Inflammatory macrophage treated with lipopolysaccharide for 4 hours (primary cell): ENCODE measurements at places on chromosomes 2 and 18.

DNA sequence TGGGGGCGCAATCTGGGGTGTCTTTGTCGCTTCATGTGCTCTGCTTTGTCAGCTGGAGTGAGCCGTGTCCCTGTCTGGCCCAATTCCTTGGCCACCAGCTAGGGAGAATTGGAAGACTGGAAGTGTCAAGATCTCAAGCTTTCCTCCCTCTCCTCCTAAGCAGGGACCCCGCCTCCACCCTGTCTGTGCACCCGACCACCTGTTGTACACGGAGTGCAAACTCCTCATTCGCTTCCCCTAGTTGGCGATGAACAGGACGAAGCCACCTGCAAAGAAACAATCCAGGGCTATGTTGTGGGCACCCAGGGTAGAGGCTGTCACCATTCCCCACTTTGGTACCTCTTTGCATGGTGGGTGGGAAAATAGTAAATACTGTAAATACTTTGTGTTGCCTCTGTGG, 1.7 kb upstream of the DQX1 start:
- no peak for DNase-seq

GRCh38 chr2:53510401-53510800, 257.2 kb upstream of the CHAC2 start:
- no peak for DNase-seq

GRCh38 chr2:36480028-36480427, 117.9 kb downstream of the FEZ2 start:
- no peak for DNase-seq

DNA sequence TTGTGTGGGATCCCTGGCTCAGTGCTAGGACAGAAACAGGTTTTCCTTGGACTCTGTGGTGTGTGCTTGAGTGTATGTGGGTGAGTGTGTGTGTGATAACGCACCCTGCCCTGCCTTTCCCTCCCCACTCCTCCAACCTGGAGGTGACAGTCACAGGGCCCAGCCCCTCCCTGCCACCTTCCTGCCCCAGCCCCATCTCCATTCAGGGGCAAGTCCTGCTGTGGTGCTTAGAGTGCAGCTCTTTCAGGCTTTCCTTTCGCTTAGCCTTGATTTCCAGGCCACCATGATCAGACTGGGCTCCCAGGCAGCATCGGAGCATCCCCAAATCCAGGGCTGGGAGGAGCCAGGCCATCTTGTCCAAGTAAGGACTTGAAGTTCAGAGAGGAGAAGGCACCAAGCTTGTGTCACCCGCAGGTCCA, 185.2 kb downstream of the ZFP36L2 start:
- DNase-seq = no peak

- no peak for DNase-seq
Observed at GRCh38 chr2:118006326-118006725, 7.5 kb downstream of the CCDC93 start.

DNA sequence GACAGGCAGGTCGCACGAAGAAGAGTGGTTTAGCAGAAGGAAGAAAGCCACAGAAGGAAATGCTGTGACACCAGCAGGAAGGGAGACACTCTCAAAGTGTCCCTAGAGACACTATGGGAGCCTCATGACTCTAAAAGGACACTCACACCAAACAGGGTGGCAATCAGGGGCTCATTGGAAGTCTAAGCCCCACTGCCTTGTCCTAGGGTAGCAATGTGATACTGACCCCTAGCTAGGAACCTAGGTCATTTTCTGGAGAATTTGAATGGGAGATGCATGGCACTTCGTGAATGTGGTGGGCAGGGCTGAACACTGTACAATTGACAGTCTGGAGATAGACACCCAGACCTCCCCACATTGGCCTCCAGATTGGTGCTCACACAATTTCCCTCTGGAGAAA, 385.0 kb downstream of the EIPR1 start:
- no peak for DNase-seq

DNA sequence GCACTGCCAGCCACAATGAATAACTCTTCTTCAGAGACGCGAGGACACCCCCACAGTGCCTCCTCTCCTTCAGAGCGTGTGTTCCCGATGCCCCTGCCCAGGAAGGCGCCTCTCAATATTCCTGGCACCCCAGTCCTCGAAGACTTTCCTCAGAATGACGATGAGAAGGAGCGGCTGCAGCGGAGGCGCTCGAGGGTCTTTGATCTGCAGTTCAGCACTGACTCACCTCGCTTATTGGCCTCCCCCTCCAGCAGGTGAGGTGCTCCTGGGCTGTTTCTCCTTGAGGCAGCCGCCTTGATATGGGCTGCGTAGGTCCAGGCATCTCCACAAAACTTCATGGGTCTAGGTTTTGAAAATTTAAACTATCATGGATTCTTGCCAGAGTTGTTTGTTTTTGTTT, 6.1 kb downstream of the NCAPH start:
- no peak for DNase-seq

DNA sequence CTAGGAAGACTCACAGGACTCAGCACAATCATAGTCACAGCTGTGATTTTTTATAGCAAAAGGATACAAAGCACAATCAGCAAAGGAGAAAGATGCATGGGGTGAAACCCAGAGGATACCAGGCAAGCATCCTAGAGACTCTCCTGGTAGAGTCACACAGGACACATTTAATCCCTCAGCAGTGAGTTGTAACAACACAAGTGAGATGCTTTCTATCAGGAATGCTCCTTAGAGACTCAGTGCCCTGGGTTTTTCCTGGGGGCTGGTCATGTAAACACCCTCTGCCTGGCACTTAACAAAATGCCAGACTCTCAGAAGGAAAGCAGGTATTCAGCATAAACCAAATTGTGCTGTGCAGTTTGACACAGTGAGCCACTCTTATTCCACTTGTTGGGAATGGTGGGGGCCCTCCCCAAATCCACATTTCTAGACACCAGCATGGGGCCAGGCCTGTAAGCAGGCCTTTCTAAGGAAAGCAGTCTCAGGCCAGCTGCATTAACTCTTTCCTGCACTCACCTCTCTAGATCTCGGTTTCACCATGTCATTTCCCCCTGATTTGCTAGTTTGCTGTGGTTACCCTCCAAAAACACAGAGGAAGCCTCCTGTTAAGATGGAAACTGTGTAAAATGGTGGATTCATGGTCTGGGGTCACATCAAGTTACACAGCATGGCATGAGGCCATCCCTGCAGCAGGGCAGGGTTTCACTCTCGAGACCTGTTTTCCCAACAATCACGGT, 16.9 kb upstream of the RNU4ATAC start:
- DNase-seq = no peak

- no peak for DNase-seq
Observed at GRCh38 chr2:240469239-240469636, 33.8 kb downstream of the GPC1 start.

DNA sequence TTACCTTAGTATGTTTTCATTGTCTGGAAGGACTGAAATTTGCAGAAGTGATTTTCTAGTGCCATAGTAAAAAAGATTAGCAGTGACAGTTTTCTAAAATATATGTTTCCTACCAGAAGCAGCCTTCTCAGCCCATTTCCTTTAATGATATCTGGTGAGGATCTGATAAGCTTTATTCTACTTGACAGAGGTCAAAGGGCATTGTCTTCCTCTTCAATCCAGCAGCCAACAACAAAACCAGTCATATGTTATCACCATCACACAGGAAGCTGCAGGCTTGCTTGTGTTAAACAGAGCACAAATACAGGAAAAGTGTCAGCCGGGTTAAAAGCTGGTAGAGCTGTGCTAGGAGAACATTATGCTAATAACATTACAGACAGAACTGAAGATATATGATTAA, 35.6 kb upstream of the ZSWIM2 start:
- no peak for DNase-seq

GRCh38 chr2:88563129-88563528, 64.1 kb downstream of the EIF2AK3 start:
- no peak for DNase-seq
